ENCODE measurements at places on chromosomes 3 and 15.

GRCh38 chr3:34109021-34109420 lies 310.6 kb downstream of the PDCD6IP start:
- no peak for DNase-seq

DNA sequence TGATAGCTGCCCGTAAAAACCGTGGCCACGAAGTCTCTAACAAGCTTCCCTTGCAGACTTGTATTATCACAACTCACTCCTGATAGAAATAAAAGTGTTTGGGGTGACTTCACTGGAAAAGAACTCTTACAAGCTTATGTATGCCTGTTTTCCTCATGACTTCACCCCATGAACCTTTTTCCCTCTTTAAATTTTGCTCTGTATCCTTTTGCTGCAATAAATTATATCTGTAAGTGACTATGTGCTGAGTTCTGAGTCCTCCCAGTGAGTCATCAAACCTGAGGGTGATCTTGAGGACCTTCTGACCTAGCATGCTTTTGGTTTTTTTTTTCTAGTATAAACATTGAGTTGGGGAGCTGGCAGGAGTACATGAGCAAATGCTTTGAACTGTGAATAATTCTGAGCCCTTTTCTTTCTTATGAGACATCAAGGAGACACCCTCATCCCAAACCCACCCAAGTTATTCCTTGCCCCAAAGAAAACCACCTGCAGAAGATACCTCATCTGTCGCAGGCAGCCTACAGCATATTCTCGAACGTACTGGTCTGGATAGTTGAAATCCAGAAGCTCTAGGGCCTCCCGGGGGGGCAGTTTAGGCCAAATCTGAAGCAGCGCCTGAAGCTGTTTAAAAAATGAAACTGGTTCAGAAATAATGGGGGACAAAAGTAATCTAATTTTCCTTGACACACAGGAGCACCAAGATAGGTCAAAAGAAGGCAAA lies 85.9 kb downstream of the FAIM start:
- no peak for DNase-seq

DNA sequence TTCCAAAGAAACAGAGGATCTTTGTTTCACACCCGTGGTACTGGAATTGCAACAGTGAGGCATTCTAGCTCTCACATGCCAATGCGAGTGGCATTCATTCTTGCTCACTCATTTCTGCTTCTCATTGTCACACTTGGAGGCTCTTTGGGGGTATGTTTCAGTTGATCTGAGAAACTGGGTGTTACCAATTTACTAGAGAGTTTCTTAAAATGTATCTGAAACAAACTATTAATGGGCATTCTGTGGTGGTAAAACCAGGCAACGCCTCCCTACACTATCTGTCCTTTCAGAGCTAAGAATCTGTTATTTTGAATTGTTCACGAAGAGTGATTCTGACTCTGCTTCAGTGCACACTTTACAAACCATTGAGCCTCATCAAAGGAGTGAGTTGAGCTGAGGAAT lies 140.6 kb upstream of the BHLHE40 start:
- no peak for DNase-seq

GRCh38 chr3:188581792-188582191 lies 427.8 kb downstream of the LPP start:
- no peak for DNase-seq

- no peak for DNase-seq
These were observed 155.6 kb upstream of the GOLIM4 start for GRCh38 chr3:168251371-168251770.

DNA sequence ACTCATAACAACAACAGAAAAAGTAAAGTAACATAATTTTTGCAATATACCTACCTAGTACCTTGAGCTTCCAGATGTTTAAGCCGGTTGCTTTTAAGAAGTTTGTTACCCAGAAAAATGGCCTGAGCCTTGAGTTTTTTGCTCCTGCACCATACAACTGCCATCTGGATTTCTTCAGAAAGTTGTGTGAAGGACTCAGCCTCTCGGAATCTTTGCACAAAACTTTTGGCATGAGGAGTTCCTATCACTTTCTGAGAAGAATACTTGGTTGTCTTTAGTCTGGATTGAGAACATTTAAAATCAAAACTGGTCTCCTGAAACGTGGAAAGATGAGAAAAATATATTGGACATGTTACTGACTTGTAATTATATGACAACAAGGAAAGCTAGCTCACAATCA lies 17.3 kb downstream of the GTPBP8 start:
- DNase-seq = no peak

- no peak for DNase-seq
These were observed 32.4 kb downstream of the DZIP1L start for GRCh38 chr3:138082992-138083386.

GRCh38 chr15:90028376-90028944 lies 27.3 kb downstream of the ZNF710 start:
- no peak for DNase-seq

- no peak for DNase-seq
These were observed 499.6 kb upstream of the KCNMB2 start for GRCh38 chr3:178036451-178037144.

DNA sequence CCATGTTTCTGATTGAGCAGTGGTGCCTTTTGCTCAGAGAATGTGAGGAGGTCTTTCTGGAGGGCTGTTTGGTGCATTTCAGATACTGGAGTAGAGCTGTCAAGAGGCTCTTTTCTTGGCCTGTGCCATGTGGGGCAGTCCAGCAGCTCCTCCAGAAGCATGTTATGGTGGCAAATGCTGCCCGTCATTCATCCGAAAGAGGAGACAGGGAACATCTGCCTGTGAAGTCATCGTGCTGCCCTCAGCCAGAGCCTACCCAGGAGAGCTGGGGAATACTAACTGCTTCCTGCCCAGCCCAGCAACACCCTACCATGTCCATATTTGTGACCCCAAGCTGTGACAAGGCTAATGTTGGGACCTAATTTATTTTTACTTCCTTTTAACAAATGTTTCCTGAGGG lies 82.2 kb upstream of the SLC6A6 start:
- no peak for DNase-seq

GRCh38 chr15:58139276-58139988 lies 1.3 kb downstream of the AQP9 start:
- no peak for DNase-seq

- no peak for DNase-seq
These were observed 80.2 kb upstream of the PXYLP1 start for GRCh38 chr3:141151439-141151838.

DNA sequence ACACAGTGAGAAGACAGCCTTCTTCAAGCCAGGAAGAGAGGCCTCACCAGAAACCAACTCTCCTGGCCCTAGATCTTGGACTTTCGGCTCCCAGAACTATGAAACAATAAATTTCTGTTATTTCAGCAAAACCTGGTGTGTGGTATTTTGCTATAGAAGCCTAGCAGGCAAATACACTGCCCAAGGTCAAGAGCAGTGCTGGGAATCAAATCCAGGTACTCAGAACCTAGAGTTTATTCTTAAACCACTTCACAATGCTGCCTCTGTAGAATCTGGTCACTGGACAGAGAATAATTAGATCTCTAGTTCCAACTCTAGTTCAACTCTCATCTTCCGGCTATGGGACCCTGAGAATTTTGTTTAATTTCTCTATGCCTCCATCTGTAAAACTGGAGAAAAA lies 46.6 kb downstream of the ATP13A4 start:
- DNase-seq = no peak

GRCh38 chr3:146160321-146160963 lies 542 bp downstream of the PLOD2 start:
- DNase-seq = peak; percentile 22

- DNase-seq = no peak
These were observed 232.8 kb downstream of the CPNE4 start for GRCh38 chr3:131802029-131802428.

DNA sequence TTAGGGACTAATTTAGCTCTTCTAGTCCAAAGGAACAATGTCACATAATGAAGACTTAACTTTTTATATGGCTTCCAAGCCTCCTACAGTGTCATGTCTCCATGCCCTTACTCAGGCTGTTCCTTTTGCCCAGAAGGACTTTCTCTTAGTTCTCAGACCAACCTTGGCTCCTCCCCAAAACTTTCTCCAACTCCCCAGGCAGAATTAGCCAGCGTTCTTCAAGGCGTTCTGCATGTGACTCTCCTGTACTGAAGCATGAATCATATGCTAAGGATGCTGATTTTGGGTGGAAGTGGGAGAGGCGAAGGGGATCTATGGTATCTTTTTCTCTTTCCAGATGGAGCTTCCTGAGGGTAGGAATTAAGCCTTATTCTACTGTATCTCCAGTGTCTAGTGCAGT lies 335.1 kb upstream of the ICE2 start:
- no peak for DNase-seq

GRCh38 chr15:80780416-80781221 lies 1.4 kb downstream of the CEMIP start:
- peak; percentile 1 for DNase-seq

DNA sequence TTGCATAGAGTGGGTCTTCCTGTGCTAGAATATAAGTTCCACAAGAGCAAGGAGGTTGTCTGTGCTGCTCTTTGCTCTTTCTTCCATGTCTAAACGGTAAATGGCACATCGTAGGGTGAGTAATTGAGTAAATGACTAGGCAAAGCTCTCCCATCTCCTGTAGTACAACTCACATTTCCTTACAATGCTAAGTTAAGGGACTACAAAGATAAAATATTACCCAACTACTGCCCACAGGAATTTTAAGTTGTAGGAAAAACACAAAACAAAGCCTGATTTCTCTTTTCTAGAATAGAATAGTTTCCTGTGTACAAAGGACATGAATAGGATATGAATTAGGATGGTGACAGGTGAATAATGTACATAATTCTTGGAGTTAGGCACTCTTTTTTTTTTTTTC lies 19.9 kb upstream of the LRIG1 start:
- DNase-seq = no peak

GRCh38 chr3:158100681-158101080 lies 5.5 kb downstream of the SHOX2 start:
- no peak for DNase-seq

GRCh38 chr15:66934868-66935520 lies 130.4 kb upstream of the SMAD3 start:
- DNase-seq = no peak

GRCh38 chr3:78277801-78278200 lies 1237.9 kb downstream of the ROBO2 start:
- DNase-seq = no peak

- DNase-seq = no peak
These were observed 85.5 kb downstream of the SSR3 start for GRCh38 chr3:156469456-156469855.

DNA sequence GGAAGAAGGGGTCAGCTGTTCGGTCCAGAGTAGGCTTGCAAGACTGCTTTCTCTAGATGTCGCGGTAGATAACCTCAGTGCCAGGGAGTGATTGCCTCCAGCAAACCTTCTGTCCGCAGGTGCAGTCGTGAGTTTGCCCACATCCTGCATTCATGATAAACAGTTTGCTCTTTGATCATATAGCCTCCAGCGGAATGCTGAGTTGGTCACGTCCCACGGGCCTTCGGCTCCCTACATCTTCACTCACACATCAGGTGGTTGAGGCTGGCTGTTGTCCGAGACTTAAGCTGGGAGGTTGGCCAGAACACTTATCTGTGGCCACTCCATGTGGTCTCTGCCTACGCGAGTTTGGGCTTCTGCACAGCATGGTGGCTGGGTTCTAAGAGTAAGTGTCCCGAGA lies 62.1 kb upstream of the NR2C2 start:
- no peak for DNase-seq

GRCh38 chr3:127775398-127776109 lies 46.8 kb downstream of the MGLL start:
- DNase-seq = no peak

DNA sequence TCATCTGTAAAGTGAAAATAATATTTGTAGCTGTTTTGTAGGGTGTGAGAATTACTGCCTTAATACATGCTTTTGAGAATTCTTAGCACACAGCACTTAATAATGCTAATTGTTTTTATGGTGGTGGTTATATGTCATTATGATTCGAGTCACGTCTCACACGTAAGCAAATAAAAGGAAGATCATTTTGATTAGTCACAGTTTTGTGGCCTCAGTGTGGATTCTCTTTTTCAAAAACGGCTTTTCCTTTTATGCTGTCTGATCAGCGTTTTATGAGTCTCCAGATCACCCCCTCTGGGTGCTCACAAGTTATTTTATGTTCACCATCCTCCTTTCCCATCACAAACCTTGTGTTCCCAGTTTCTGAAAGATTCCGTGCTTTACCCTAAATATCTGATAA lies 255.6 kb upstream of the CNTN4 start:
- no peak for DNase-seq

- no peak for DNase-seq
These were observed 12.2 kb downstream of the PROS1 start for GRCh38 chr3:93961489-93961888.

DNA sequence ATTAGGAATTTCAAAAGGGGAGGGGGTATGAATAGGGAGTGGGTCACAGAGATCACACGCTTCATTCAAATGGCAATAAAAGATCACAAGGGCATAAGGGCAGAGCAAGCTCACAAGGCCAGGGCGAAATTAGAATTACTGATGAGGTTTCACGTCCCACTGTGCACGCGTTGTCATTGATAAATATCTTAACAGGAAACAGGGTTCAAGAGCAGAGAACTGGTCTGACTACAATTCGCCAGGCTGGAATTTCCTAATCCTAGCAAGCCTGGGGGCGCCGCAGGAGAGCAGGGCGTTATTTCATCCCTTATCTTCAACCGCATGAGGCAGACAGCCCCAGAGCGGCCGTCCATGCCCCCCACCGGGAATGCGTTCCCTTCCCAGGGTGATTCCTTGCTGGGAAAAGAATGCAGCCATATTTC lies 18.1 kb upstream of the SMCO1 start:
- no peak for DNase-seq

- no peak for DNase-seq
These were observed 128.7 kb downstream of the DMXL2 start for GRCh38 chr15:51493892-51494291.

DNA sequence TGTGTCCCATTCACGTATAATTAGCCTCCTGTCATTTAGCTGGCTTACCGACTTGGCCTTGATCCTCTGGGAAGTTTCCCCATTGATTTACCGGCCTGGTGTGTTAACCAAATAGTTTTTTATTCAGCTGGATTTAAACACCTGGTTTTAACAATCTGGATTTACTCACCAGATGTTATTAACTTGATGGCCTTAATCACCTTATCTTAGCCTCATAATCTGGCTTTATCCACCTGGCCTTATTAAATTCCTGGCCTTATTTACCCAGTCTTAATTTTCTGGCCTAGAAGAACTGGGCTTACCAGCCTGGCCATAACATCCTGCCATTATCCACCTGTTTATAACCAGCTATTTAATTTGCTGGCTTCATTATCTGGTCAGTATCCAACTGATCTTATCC lies 89.9 kb downstream of the IL12A start:
- DNase-seq = no peak

DNA sequence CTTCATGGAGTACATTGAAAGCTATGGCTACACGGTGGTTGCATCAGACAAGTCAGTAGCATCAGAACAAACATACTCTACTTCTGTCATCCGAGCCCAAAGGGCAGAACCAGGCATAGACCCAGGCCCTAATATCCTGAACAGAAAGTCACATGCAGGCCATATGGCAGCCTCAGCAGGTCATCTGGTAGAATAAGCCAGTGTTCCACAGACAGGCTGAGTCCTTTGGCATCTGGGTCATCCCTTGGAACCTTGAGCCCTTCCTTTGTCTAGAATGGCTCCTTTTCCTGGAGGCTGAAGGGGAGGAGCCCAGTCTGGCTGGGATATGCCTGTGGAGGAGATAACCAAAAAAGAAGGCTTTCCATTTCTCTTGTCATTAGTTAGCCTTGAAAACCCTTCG lies 29.2 kb downstream of the SEMA6D start:
- DNase-seq = no peak
